Fibroblast of gingiva (primary cell): ENCODE measurements at places on chromosomes 5 and 9.

DNA sequence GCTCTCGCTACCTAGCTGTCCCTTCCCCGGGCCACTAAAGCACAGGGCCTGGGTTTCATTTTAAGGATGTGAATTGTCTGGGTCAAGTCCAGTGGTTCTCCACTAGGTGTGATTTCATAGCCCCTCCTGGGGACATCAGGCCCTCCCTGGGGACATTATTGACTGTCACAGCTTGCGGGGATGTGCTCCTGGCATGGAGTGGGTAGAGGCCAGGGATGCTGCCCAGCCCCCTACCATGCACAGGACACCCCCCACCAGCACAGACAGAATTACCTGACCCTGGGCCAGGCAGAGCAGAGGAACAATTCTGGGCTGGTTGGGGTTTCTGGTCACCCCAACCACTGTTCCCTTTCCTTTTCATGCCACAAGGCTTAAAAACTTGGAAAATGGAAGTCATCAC, 4.1 kb downstream of the FAM78A start:
- DNase-seq, result no peak

DNA sequence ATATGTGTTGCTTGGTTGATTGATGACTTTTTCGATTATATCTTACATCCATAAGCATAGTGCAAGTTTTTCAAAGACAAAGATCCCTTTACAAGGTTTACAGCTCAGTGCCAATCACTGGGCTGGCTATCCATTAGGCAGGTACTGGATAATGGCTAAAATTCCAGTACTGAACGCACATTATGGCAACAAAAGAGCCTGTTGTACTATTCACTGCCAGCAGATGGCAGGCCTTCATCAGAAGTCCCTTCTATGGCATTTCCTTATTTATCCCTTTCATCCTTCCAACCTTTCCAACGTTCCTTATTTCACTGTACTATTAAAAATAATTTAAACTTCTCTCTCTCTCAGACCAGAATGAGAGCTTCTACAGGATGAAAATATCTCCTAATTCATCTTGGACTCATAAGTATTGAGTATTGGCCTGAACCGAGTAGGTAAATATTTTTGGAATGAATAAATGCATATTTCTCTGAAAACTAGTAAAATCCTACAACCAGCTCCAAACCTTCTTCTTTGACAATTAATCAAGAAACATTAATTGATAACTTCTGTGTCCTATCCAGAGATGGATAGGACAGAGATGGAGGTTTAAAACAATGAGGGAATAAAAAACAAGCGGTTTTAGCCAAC, 6.7 kb upstream of the WNT8A start:
- peak; percentile 51 for DNase-seq

DNA sequence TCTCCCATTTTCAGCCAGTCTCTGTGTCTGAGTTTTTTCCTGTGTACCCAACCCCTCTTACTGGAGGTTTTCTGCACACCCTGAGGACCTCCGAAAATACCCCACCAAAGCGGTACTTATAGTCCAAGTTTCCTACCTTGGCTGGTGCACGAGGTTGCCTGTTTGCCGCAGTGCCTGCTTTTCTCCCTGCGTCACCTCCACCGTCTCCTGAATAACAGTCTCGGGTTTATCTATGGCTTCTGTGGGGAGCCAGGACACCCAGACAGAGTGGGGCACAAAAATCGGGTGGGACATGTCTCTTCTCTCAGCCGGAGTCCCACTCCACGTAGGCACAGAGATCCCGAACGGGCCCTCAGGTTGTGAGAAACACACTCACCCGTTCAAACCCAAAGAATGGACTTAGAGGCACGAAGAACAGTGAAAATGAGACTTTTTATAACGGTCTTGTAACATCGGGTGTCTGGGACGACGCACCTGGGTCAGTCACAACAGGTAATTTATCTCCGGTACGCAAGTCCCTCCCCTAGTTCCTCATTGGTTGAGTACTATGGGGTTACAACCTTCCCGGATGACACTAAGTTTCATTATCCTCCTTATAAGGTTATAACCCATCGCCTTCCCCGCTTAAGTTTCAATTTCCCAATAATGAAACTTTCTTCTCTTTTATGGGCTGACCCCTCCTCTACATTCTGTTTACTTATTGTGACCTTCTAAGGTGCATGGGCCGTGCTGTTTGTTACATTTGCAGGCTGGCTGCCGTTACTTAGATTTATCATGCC, 970.2 kb upstream of the COX7C start:
- no peak for DNase-seq

GRCh38 chr5:95631991-95632675, 12.2 kb downstream of the GPR150 start:
- DNase-seq, result peak; percentile 26

- no peak for DNase-seq
These were observed 117.9 kb upstream of the GRIA1 start for GRCh38 chr5:153372425-153373129.
